ENCODE measurements at places on chromosomes 2 and 18.

DNA sequence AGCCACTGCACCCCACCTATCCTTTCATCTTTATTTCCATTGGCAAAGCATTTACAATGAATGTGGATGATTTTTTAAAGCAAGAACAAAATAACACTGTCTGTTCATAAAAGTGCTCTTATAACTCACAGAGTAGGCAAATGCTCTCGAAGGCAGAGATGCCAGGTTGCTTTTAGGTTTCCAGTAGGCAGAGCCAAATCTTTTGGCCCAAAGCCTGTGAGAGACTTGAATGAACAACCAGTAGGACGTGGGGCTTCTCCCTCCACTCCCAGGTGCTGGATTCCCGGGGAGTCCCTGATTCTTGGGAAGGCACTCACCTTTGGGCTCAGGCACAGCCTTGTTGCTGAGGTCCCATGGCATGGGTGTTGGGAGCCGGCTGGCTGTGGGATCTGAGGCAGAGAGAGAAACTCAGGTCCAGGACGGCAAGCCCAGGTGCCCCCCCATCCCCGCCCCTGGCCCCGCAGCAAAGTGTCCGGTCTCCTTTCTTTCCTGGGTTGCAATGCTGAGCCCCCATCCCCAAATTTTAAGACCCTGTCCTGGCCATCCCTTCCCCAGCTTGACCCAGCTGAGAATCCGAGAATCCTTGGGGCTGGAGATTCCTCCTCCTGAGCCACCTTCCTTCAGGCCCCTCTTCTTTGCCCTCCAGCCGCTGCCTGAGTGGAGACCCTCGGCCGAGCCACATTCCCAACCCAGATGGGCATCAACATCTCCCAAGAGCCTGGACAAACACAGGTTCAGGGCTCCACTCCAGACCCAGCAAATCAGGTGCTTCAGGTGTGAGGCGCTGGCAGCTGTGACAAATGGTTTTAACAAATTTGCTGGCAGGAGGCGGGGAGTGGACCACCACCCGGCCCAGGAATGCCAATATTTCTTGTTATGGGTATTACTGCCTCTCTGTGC lies 5.8 kb downstream of the NEURL3 start:
- DNase-seq: no peak

- DNase-seq: no peak
Observed at GRCh38 chr2:128751746-128752145, 433.1 kb upstream of the HS6ST1 start.

DNA sequence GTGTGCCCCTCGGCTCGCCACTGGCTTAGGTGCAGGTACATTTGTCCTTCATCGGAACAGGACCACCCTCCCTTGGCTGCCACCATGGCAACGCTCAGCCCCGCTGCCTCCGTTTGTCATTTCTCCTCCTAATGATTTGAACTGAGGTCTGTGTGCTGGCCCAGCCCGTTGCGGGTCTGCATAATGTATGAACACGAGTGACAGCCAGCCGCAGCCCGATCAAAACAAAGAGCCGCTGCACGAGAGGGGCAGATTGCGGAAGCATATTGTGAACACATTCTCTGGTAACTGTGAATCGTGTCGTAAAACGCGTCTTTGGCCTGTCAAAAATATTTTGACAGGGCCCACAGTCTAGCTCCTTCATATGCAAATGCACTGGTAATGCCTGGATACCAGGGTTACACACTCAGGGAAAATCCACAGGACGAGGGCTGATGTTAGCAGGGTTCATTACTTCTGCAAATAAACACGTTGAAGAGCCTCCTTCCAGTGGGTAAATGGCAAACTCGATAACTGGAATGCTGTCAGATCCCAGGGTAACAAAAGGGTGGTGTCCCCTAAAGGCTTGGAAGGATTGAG lies 137.0 kb downstream of the AGAP1 start:
- no peak for DNase-seq

DNA sequence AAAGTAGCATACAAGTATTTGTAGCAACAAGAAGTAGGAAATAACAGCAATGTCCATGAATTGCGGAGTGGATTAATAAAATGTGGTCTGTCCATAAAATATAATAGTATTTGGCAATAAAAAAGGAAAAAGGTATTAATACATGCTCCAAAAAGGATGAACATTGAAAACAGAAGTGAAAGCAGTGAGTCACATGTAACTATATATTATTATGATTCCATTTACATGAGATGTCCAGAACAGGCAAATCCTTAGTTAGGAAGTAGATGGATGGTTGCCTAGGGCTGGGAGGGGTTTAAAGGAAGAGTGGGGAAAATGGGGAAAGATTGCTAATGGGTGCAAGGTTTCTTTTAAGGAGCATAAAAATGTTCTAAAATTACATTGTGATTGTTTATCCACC lies 44.5 kb downstream of the CCDC74A start:
- no peak for DNase-seq

DNA sequence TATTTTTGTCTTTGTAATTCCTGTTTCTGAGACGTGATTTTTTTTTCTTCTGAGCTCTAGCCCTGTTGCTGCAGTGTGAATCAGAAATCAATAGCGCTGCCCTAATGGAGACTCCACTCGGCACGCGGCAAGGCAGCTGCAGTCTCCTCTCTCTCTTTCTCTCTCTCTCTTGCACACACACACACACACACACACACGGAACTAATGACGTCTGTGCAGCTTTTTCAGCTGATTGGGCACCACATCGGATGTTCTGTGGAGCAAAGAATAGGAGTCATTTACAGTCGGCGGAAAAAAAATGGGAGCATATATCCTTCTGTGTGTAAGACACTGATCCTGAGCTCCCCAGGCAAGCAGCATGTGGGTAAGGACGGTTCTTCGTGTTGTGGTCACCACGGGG lies 2.0 kb upstream of the MYT1L start:
- DNase-seq: no peak

DNA sequence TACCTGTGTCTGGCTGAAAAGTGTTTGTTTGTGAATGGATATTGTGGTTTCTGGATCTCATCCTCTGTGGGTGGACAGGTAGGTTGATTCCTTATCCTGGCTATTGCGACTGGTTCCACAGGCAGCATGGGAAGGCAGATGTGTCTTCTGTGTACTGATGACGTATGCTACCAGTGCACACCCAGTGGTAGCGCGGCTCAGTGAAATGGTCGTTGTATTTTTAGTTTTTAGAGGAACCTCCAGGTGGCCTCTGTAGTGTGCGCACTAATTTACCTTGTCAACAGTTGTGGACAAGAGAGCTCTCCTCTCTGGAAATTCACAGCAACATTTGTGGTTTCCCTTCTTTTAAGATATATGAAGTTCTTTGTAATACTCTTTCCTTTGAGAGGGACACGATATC lies 52.5 kb downstream of the CCDC74A start:
- DNase-seq: no peak

DNA sequence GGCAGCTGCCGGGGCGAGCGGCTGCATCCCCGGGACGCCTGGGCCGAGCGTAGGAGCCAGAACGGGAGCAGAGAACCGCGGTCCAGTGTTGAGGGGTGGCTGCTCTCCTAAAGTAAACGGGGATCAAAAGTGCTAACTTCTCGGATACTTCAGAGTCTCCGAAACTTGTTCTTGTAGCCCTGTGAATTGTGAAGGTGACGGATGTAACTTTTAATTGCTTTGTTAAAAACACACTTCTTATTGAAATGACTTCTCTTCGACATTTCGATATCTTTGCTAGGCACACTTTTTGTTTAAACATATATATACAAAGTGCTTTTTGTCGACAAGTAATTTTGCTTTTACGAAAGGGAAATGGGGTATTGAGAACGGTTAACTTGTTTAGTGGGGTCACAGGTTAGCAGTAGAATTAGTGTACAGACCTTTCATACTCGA lies 540 bp downstream of the ATP9B start:
- DNase-seq: no peak

DNA sequence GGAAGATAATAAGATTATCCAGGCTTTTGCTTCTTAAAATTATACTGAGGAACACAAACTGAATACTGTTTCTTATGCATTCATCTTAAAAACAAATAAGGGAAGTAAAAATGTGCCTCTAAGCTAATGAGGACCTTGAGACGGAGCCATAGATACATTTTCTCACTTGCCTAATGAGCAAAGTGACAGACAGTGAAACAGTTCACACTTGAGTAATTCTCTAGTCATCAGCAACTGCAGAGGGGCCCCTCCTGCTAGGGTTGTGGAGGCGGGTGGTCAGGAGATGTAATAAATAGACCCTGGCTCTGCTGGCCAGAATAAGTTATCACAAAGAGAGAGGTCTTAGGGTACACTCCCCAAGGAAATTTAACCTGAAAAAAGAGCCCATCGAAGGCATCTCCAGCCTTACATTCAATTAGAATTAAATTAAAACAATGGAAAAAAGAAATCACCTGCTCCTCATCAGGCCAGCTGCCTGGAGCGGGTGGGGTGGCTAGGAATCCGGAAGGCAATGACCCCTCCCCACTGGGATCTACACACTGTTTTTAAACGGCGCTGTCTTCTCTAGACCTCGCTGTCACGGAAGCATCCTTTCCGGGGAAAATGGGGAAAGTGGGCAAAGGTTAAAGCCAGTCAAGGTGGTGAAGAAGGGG lies 32.6 kb upstream of the INSIG2 start:
- DNase-seq: no peak

- no peak for DNase-seq
Observed at GRCh38 chr2:192655916-192656315, 461.2 kb upstream of the TMEFF2 start.

GRCh38 chr2:30465171-30465545 lies 18.1 kb downstream of the LCLAT1 start:
- DNase-seq: no peak

DNA sequence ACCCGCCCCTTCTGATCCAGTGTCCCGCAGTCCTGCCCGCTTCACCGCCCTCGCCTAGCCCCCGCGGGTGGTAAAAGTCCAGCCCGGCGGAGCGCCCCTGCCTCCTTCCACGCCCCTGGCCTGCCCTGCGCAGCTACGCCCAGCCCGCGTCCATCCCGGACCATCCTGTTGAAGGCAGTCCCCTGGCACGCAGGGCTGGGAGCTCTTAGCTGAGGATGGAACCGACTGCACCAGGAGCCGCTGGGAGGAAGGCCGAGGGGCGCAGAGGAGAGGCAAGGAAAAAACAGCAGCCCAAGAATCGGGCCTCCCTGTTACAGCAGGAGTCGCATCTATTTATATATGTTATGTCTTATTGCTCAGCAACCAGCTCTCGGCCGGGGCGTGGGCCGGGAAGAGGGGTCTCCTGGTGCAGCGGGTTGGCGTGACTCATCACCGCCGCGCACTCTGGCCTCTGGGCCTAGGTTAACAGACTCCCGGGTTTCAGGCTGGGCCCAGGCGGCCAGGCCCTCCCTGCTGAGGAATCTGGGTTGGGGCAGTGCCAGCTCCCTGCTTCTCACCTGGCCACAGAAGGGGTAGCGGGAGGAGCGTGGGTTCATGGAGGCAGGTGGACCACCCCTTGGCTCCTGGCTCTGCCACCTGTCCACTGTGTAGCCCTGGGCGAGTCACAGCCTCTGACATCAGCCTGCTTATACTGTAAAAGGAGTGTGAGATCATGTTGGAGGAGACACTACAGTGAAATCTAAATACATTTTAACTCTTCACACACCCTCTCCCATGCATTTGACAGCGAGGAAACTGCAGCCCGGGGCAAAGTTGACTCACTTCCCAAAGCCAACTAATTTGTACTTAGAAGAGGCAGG lies 13.4 kb upstream of the MAP3K2 start:
- no peak for DNase-seq

- DNase-seq: no peak
Observed at GRCh38 chr2:118609138-118609537, 238.3 kb downstream of the EN1 start.

DNA sequence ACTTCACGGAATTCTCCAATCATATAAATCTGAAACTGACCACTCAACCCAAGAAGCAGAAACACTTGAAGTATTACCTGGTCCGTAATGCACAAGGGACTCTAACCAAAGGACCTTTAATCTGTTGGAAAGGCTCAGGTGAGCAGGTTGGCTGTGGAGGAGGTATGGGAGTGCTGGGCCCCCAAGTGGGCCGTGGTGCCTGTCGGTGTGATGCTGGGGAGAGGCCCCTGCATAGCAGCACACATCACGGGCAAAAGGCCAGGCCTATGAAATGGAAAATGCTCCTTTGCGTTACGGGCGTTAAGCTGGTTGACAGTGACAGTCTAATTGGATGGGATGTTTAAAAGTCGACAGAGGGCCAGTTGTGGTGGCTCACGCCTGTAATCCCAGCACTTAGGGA lies 42.6 kb downstream of the GREB1 start:
- no peak for DNase-seq

GRCh38 chr2:100317634-100318033 lies 4.7 kb downstream of the LONRF2 start:
- DNase-seq: no peak

GRCh38 chr2:20050104-20050645 lies 1.3 kb downstream of the LAPTM4A start:
- DNase-seq: no peak

- no peak for DNase-seq
Observed at GRCh38 chr2:186540941-186541340, 48.9 kb upstream of the ITGAV start.

DNA sequence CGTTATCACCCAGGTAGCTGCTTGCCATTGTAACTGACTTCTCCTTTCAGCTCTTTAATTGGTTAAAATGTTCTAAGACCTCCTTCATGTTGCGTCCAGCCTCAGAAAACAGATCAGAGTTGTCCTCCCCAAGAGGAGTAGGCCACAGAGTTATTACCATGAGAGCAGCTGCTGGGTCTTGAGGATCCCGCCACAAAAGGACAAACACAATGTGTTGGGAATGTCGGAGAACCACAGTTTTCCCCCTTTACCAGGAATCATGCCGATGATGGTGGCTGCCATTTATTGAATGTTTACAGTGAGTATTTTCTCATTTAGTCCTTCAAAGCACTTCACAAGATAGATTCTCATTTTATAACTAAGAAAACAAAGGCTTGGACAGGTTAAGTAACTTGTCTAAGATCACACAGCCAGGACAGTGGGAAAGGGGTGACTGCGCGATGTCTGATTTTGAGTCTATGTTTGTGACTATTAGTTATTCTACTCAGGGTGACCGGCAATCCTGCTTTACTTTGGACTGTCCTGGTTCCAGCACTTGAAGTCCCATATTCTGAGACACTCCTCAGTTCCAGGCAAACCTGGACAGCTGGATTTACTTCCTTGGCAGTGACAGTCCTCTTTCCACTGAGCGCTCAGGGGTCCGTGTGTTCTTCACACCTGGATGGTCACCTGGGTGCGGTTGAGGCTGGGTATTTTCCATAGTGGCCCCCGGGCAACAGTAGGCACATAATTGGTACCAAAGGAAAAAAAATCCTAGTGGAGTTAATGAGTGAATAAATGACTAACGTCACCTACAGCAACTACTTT lies 93.6 kb downstream of the LIPG start:
- DNase-seq: no peak

DNA sequence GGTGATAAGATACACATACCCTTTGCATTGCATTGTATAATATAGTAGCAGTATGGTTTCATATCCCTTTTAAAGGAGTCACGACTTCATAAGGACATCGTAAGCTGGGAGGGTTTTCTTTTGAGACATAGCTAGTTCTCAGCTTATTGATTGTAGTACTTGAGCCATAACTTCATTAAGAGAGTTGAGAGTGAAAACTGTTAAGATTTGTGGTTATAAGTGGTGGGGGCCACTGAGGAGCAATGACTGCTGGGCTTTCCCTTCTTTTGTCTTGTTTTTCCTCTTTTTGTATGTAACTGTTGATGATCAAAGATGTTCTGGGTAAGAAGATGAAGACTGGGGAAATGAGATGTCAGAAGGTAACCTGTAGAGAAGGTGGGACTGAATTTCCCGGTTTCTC lies 11.0 kb downstream of the EIF5B start:
- DNase-seq: no peak

- DNase-seq: no peak
Observed at GRCh38 chr2:127069003-127069402, 38.0 kb downstream of the BIN1 start.

- no peak for DNase-seq
Observed at GRCh38 chr2:221503965-221504364, 68.1 kb downstream of the EPHA4 start.
